ENCODE measurements at places on chromosomes 1 and 21.

- DNase-seq, result no peak
Measured at GRCh38 chr1:76881762-76882161, 14.5 kb downstream of the ST6GALNAC5 start.

- no peak for DNase-seq
Measured at GRCh38 chr21:20519076-20519475, 479.1 kb upstream of the NCAM2 start.

GRCh38 chr1:14112613-14113012 is 412.6 kb downstream of the PRDM2 start:
- no peak for DNase-seq

- no peak for DNase-seq
Measured at GRCh38 chr1:8867878-8868567, 10.5 kb downstream of the ENO1 start.

GRCh38 chr1:150563340-150564038 is 14.3 kb downstream of the ADAMTSL4 start:
- no peak for DNase-seq

DNA sequence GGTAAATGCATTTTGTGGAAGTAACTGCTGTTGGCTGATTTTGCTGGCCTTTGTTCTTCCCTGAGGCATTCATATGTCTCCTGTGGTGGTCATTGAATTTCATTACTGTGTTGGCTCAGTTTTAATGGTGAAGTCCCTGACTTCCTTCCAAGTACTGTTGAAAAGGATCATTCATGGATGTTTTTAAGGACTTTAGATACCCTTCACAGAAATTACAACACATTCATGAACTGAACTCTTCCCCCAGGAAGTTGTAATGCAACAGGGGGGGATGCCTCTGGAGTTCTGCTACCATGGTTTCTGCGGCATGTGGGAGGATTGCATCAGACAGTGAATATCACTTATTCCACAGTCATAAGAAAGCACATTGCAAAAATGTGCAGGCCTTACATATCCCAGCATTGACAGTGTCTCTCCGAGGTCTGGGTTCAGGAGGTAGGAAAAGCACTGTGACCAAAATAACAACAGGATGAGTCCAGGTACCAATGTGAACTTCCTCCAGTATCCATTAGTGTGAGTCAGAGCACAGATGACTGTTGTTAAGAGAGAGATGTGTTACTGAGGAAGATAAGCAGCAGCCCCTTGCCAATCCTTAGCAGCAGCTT is 2.1 kb upstream of the RAB3GAP2 start:
- DNase-seq, result no peak

DNA sequence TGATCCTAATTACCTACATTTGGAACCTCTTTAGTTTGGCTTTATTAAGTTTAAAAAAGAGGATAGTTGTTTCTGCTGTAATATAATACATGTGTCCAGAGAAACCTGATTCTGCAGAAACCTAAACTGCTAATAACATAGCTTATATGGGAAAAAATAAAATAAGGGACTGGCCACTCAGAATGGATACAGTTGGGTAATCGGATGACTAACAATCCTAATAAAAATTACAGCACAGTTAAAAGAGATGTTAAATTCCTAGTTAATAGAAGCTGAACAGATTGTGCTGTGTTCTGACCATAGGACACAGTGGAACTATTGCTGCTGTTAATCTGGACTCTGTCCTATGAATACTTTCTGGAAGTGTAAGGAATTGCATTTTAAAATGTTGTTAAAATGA is 16.0 kb downstream of the ARV1 start:
- DNase-seq, result no peak

GRCh38 chr1:162633081-162633762 is 958 bp downstream of the DDR2 start:
- no peak for DNase-seq

Measured in cerebellar nuclear complex (tissue), 1 donor.